Suprapubic skin (tissue), 4 donors: ENCODE measurements at places on chromosomes 4 and X. TPM values are rescaled to one million over a fixed set of nuclear protein-coding genes. Genes with fewer than 3 reads are reported as not detected.

GRCh38 chr4:172813359-172813923 is 355.2 kb upstream of the GALNT7 start:
- no peak for DNase-seq

DNA sequence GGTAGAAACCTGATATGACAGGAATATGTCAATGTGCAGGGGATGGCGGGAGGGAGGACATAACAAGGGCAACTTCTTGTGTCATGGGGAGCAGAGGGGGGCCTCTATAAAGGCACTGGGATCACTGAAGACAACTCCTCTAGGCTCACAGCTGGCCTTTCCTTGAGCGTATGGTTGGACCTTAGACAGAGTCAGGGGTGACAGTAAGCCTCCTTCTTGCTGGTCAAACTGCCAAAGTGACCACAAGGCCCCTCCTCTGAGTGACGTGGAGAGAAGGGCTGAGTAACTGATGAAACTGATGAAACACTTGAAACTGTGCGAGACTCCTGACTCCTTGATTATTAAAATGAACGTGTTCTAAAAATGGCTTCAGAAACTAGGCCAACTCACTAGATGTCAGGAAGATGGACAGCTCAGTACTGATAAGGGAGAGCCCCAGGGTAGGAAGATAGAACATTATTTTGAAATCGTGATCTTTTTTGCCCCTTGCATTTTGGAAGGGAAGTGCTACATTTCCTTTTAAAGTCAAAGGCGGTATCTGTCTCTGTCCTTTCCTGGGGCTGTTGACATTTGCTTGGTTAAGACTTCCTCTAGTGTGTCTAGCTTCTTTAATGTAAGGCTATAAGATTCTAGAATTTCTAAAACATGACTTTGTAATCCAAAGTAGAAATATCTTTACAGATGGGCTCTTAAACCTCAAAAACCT is 1.6 kb downstream of the RAB33A start:
- DNase-seq: no peak

DNA sequence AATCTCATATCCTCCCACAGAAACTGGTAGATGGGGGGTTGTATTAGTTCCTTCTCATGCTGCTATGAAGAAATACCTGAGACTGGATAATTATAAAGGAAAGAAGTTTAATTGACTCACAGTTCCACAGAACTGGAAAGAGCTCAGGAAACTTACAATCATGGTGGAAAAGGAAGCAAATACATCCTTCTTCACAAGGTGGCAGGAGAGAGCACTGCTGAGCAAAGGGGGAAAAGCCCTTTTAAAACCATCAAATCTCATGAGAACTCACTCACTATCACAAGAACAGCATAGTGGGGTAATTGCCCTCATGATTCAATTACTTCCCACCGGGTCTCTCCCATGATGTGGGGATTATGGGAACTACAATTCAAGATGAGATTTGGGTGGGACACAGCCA is 250.5 kb upstream of the GPRIN3 start:
- no peak for DNase-seq

ADGRG4 gene
- not detected for total RNA-seq

DNA sequence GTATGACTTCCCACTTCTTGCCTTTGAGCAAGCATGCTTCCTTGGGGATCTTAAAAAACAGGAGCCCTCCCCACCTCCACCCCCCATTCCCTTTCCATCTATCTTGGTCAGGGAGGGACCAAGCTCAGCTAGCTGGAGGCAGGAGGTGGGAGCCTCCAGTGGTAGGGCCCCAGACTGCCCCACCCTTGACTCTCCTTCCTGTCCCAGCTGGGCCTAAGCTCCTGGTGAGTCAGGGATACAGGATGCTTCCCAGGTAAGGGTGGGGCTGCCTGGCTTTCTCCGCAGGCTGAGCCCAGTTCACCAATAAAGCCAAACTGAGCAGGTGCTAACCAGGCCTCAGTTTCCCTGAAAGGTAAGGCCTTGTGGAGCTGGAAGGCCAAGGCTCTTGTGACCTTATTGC is 15.2 kb downstream of the EFNB1 start:
- DNase-seq: no peak

DNA sequence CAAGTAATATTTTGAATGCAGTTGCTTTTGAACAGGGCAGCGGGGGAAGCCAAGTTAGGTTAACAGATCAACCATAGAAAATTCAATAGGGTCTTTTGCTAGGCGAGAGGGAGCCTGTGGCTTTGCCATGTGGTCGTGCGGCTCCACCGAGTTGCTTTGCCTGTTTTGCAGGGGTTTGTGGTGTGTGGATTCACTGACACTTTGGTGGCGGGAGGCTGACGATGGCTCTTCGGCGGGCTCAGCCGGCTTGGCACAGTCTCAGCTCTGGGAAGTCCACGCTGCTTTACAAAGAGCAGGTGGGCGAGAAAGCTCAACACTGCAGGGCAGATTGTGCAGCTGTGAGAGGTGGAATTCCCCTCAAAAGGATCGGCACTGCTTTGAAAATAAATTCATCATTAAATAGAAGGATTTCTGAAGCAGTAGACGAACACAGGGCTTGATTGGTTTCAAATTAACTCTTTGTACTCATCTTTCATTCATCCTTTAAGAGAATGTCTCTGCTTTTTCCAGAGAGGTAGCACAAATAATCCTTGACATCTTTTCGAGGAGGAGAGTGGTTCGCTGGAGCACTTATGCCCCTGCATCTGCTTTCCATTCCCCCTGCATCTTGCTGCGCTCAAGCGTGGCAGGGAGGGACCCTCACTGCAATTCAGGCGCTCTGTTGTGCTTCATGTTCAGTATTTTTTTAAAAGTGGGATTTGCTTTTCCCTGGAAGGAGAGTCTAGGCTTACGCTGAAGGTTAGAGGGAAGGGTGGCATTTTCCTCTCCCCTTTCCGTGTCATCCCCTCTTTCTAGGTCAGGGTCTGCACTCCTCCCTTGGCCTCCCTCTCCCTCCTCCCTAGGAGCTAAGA is 201.8 kb upstream of the LEF1 start:
- no peak for DNase-seq

AMBN gene
- not detected for total RNA-seq

F8A2 gene
- not detected for total RNA-seq
